ENCODE measurements at places on chromosomes 11 and 22.

DNA sequence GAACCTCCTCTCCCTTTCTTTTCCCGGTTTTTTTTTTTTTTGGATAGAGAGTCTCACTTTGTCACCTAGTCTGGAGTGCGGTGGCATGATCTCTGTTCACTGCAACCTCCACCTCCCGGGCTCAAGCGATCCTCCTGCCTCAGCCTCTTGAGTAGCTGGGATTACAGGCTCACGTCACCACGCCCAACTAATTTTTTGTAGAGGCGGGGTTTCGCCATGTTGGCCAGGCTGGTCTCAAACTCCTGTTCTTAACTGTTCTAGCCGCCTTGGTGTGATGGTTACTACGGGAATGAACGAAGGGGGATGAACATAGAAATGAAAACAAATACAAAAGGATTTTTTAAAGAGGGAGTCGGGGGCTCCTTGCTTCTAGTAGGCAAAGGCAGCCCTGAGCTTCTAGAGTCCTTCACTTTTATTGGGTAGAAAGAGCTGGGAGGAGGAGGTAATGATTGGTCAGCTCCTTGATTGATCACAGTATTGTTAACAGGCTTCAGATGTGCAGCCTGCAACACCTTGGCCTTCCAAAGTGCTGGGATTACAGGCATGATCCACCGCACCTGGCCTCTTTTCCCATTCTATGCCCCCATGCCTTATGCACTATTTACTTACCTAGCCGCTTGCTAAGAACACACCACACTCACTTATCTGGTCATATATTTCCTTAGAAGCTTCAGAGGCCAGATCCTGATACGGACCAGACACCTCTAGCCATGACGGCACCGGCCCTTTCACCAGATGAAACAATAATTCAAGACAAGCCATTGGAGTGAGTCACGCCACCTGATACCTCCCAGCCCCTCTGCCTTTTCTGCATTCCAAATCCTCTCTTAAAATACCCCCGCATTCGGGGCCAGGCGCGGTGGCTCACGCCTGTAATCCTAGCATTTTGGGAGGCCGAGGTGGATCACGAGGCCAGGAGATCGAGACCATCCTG, 20.7 kb downstream of the SUSD2 start:
- no peak for DNase-seq

- DNase-seq = no peak
Measured at GRCh38 chr22:21761086-21761485, 25.5 kb upstream of the YPEL1 start.

DNA sequence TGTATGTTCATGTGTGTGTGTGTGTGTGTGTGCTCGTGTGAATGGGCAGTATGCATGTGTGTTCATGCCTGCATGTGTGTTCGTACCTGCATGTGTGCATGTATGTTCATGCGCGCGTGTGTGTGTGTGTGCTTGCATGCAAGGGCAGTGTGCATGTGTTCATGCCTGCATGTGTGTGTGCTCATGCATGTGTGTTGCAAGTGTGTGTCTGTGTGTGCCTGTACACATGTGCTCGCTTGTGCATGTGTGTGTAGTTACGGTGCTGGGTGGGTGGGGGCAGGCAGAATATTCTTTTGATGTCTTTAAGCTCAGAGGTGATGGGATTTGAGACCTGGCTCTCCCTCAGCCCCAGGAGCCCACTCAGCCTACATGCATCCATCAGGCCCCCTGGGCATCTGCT, 822.1 kb downstream of the BRD1 start:
- no peak for DNase-seq

DNA sequence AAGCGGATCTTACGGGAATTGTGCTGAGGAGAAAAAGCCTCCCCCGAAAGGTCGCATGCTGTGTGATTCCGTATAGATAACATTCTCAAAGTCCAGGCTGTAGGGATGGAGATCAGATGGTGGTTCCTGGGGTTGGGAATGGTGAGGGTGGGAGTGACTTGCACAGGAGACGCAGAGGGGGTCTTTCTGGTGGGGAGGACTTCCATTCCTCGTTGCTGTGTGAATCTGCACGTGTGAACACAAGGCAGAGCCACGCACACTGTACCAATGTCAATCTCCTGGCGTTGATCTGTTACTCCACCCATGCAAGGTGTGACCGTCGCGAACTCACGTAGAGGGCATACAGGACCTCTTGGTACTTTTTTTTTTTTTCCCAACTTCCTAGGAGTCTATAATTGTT, 59.0 kb upstream of the KCNQ1OT1 start:
- DNase-seq = no peak

- no peak for DNase-seq
Measured at GRCh38 chr11:127649958-127650357, 649.4 kb upstream of the KIRREL3 start.

GRCh38 chr11:14364322-14364721, 5.3 kb upstream of the RRAS2 start:
- no peak for DNase-seq

GRCh38 chr11:22752908-22753310, 76.7 kb downstream of the SVIP start:
- no peak for DNase-seq

- no peak for DNase-seq
Measured at GRCh38 chr22:45181766-45182165, 18.0 kb downstream of the NUP50 start.

GRCh38 chr11:93611836-93612677, 49.4 kb upstream of the CEP295 start:
- no peak for DNase-seq
